ENCODE measurements at places on chromosomes 12 and 14.

- DNase-seq, result no peak
Observed at GRCh38 chr12:12941450-12942350, 10.3 kb downstream of the GPRC5D start.

DNA sequence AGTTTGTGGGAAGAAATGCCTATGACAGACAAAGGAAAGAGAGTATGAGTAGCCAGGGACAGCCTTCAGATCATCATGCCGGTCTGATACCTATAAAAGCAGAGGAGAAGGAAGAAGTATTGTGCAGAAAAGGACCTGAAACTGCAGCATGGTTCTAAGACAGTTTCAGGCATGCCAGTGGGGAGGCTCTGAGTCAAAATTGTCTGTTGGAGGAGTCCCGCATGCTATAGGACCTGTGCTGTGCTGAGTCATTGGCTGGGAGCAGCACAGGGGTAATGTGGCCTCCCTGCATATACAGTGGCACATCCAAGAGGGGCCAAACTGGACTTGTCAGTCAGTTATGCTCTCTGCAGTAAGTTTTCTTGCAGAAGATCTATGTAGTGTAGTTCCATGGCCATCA is 40.7 kb downstream of the NEUROD4 start:
- no peak for DNase-seq

DNA sequence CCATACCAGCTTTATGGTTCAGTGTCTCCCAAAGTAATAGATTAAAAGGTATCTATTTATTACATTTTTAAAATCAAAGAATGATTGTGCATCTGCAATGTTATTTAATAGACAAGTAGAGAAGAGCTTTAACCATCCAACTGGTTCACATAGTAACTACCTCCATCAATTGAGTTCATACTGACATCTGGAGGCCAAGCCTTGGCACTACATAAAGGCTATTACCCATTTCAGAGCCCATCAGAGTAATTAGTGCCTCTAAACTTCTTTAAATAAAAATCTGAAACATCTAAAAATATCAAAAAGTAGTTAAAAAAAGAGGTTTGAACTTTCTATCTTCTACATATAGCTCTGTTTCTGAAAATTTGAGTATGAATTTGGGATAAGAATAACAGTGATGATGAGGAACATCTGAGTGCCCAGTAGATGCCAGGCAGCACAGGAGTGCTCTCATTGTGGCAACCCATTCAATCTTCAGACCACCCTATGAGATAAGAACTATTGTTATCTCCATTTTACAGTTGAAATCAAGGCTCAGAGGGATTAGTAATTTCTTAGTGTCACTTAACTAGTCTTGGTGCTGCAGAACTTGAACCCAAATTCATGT is 132.9 kb upstream of the DAAM1 start:
- DNase-seq, result peak; percentile 17

GRCh38 chr12:121872546-121873215 is 14.0 kb upstream of the HPD start:
- DNase-seq, result no peak

DNA sequence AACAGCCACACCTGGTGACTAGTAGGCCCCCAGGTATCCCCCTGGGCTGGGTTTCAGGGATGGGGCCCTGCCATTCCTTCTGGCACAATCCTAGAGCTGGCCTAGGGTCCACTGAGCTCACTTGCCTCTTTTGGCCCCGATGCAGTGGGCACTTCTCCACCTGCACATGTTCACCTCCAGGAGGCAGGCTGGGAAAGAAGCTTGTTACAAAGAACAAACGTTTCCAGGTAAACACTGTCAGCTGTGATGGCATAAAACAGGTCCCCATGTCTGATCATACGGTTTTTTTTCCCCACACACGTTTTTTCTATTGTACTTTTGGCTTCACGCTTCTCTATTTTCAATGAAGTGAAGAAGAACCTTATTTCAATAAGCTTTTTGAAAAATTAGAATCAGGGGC is 15.8 kb upstream of the HVCN1 start:
- DNase-seq, result no peak

GRCh38 chr14:66378712-66379505 is 107.3 kb upstream of the CCDC196 start:
- DNase-seq, result no peak

GRCh38 chr12:42442311-42442759 is 116.4 kb downstream of the PPHLN1 start:
- DNase-seq, result no peak

GRCh38 chr14:84975241-84975902 is 554.6 kb upstream of the FLRT2 start:
- no peak for DNase-seq

GRCh38 chr12:107779077-107779831 is 4.8 kb downstream of the ASCL4 start:
- no peak for DNase-seq

GRCh38 chr12:87861791-87862190 is 167.4 kb downstream of the C12orf50 start:
- DNase-seq, result no peak

- DNase-seq, result peak; percentile 75
Observed at GRCh38 chr12:46214668-46215436, 54.0 kb downstream of the SLC38A1 start.

GRCh38 chr12:57118711-57119271 is 7.6 kb upstream of the STAT6 start:
- no peak for DNase-seq

DNA sequence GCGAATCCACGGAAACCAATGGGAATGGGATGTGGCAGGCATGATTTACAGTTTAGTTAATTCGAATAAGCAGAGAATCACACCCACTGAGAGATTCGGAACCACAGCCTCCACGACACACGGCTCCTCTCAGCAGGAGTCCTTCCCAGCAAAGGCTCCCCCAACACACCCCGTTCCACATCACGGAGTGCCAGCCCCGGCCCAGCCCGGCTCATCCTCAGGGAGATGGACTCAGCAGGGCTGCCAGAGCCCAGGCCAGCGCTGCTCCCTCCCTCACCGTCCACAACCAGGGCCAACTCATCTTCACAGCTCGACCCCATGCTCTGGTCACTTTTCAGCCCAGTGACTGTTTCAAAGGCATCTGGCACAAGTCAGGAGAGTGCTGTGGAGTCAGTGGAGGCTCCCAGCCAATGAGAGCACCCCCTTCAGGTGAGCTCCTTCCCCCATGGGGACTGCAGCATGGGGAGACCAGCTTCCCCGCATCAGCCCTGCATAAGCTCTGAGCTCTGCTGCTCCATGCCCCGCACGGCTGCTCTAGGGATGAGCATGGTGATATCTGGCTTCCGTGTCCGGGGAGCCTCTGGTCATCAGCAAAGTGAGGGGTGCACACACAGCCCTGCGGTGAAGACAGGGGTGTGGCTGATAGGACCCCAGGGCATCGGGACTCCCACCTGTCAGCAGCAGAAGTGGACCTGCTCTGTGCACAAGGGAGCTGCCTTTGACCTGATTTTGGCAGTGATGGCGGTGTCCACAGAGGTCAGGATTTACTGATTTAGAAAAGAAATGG is 238.8 kb upstream of the SFSWAP start:
- no peak for DNase-seq

- no peak for DNase-seq
Observed at GRCh38 chr12:95997911-95998510, 1.9 kb upstream of the HAL start.

GRCh38 chr14:68474741-68475140 is 318.1 kb downstream of the ZFP36L1 start:
- no peak for DNase-seq

DNA sequence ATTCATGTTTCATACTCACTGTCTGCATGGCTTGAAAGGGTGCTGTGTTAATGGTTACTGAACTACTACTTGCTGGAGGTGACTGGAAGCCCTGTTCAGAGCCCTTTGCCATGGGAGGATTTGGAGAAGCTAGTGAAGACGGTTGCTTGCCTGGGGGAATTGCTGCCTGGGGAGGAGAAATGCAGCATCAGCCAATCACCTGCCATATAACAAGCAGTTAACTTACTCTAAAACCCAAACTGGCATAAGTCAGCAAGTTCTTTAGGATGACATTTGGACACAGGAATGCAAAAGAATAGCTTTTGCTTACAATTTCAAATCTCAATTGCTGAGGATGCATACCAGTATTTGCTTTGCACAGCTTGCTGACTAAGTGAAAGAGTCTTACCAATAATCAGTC is 23.4 kb upstream of the IPO8 start:
- no peak for DNase-seq

- no peak for DNase-seq
Observed at GRCh38 chr12:38903596-38903995, 1.8 kb downstream of the CPNE8 start.

DNA sequence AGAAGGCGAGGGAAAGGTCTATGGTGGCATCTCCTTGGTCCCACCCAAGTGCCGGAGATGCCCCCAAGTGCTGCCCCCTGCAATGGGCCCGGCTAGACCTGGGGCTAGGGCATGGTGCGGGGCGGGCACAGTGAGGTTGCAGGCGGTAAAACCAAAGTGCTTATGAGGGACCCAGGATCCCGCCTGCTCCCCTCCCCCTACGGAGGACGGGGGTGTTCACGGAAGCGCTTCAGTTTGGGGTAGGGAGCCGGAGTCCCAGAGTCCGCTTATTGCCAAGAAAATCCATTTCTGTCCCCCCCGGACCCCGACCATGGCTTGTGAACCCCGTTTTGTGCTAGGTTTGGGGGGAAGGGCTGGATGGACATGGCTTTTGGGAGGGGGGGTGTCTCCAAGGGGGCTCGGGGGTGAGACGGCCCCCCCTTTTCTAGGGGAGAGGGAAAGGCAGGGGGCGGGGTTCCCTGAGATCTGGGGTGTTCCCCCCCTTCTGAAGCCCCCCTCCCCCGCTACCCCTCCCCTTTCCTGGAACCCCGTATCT is 5.4 kb upstream of the GPR84 start:
- no peak for DNase-seq

- no peak for DNase-seq
Observed at GRCh38 chr14:96421236-96421635, 29.3 kb downstream of the AK7 start.

GRCh38 chr12:52185400-52185967 is 6.3 kb downstream of the KRT80 start:
- no peak for DNase-seq

DNA sequence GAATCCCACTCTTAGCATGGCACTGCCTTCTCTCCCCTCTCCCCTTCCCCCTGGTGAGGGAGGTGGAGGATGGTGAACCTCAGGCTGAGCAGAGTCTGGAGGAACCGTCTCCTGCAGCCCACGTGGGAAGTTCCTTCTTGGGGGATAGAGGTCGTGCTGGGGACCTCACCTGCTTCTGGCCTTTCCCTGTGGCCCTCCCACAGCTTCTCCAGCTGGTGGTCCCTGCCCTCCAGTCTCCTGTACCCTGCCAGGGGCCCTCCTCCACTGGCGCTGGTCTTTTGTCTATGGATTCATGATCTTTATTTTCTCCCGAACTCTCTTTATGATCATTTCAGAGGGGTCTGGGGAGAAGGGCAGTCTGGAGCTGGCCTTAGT is 9.0 kb upstream of the MTA1 start:
- DNase-seq, result no peak

- DNase-seq, result no peak
Observed at GRCh38 chr12:132633398-132633797, 14.8 kb downstream of the P2RX2 start.

DNA sequence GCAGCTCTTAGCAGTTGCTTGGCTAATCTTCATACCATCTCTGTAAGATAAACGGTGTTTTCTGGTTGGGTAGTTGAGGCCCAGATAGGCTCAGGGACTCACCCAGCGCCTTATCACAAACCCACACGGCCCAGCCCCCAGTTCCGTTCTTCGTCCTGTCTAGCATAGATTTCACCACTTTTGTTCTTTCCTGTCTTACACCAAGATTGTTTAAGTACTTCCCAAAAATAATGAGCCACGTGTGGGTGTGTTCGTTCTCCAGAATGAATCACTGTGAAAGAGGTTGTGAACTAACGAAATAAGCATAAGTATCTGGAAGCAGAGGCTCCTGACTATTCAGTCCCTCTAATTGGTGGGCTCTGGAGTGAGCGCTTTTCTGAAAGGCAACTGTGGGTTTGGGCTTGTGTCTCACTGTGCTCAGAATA is 21.4 kb downstream of the ACVR1B start:
- peak; percentile 24 for DNase-seq

GRCh38 chr12:64090047-64090446 is 132.0 kb downstream of the KICS2 start:
- no peak for DNase-seq

GRCh38 chr12:5204271-5204670 is 160.6 kb downstream of the KCNA5 start:
- no peak for DNase-seq

DNA sequence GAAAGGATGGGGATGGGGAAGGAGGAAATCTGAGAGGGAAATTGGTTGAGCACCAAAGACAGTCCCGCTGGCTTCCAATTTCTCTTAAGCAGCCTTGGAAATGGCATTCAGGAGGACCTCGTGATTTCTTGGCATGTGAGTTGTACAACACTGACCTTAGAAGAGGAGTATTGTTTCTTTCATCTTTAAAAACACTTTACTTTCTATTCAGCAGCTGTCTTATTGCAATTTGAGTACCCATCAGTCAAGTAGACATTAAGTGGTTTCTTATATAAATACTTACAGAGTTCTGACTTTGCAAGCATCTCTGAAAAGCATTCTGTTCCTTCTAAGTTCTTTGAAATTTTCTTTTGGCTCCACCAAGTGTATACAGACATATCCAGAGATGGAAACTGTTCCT is 83.2 kb downstream of the LMNTD1 start:
- no peak for DNase-seq

GRCh38 chr12:12663644-12664294 is 32.2 kb downstream of the GPR19 start:
- DNase-seq, result no peak

GRCh38 chr12:69068448-69068847 is 135.5 kb upstream of the CPM start:
- no peak for DNase-seq

DNA sequence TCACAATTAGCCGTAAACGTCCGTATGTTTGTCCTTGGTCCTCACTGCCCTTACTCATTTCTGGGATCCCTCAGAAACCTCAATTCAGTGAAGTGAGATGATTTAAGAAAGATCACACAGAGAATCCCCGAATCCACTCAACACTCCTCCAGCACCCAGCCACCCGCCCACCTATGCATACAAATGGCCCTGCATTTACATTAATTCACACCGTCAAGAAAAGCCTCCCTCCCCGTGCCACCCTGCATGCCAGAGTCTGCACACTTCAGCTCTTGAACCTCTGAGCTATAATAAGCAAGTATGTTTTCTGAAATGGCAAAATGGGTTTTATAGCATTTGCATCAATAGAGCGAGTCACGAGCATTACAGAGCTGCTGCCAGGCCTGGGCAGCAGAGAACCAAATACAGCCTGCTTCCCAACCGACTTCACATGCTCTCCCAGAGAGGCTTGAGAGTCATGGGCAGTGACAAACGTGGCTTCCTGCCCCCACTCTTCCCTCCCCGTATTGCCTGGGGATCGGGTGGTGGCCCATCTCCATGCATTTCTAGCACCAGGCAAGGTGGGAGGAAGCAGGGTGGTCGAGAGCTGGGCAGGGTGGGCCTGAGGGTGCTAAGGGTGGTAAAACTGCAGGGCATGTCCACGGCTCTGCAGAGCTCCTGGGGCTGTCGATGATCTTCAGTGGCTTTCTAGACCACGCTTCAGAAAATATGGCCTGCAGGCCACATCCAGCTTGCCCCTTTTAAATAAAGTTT is 177.6 kb downstream of the RIMBP2 start:
- DNase-seq, result no peak

All from activated CD4-positive, alpha-beta T cell treated with anti-CD3 and anti-CD28 coated beads, Interleukin-2, amount 50 U/mL, for 4 hours (primary cell).